T-helper 1 cell (primary cell): ENCODE measurements at places on chromosomes 12 and 14.

DNA sequence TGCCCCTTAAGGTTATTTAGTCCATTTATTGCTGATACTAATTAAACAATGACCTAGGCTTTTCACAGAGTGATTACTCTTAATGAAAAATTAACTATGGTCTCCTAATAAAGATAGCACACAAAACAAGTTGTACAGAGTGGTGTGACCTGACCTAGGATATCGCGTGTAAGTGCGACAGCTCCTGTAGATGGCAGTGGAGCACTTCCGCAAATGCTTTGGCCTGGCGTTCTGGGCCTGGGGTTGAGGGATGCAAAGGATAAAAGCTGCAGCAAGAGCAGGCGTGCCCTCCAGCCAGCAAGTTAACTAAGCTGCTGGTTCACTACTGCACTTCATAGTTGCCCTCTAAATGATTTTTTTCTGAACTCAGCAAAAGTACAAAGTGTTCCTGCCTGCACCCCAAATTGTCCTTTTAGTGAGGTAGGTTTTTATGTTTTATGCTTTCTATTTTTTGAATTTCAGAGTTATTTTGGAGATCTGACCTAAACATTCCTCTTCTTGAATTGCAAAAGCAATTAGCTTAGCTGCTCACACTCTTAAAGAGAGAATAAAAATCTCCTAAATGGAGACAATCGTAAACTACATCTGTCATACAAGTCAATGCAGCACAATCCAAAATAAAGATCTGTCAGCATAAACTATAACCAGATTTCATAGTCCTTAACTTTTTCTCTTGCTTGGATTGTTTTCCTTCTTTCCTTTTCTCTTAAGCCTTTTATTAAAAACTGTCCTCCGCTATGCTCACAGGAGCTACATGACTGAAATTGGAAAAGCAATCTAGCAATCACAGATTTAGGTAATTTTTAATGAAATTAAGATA lies 379.6 kb downstream of the LRIG3 start:
- no peak for DNase-seq

DNA sequence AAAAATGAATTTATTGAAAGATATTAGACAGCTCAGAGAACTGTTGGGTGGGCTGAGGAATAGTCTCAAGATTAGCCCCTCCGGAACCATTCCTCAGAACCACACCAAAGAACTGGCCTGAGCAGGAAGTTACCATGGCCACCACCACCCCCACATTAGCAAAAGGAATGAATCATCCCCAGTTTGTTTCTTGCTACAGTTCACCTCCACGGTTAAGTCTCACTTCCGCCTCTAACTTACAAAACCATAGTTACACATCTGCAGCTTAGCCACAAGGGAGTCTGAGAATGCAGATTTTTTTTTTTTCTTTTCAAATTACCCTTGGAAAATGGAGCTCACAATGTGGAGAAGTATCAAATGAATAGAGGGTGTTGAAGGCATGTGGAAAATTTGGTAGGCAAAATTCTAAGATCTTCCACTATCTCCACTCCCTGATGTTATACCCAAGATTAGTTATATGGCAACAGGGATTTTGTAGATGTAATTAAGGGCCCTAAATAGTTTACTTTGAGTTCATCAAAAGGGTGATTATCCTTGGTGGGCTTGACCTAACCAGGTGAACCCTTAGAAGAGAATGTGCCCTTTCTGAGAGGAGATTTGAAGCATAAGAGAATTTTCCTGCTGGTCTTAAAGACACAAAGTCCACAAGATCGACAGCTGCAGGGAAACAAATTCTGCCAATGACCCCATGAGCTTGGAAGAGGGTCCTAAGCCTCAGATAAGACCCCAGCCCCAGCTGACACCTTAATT lies 129.8 kb upstream of the KRR1 start:
- no peak for DNase-seq

- no peak for DNase-seq
Observed at GRCh38 chr12:101948365-101948764, 71.0 kb downstream of the DRAM1 start.

DNA sequence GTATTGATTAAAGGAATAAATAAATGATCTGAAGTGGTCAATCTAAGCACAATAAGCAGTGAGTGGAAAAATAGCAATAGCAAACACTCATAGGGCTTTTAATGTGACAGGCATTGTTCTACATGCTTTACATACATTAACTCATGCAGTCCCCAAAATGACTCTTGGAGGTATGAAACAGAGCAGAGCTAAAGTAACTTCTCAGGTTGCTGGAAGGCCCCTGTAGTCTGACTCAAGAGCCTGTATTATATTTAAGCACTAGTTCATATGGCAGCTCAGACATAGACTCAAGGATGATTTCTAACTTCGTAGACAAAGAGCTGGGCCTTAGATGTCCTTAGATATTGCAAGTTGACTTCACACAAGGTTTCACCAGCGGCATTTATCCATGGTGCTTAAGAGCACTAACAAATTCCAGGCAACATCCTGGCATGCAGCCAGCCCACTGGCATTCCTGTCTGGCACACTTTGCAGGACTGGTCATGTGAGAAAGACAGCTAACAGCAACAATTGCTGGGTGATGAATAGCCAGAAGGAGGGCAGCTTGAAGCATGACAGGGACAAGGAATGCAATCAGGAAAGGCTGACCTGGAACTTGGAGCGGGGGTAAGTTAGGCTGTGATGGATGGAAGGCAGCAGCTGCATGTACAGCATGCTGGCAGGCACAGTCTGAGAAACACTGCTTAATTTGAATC lies 22.9 kb upstream of the KTN1 start:
- no peak for DNase-seq

GRCh38 chr14:103402695-103403094 lies 17.5 kb downstream of the MARK3 start:
- no peak for DNase-seq

DNA sequence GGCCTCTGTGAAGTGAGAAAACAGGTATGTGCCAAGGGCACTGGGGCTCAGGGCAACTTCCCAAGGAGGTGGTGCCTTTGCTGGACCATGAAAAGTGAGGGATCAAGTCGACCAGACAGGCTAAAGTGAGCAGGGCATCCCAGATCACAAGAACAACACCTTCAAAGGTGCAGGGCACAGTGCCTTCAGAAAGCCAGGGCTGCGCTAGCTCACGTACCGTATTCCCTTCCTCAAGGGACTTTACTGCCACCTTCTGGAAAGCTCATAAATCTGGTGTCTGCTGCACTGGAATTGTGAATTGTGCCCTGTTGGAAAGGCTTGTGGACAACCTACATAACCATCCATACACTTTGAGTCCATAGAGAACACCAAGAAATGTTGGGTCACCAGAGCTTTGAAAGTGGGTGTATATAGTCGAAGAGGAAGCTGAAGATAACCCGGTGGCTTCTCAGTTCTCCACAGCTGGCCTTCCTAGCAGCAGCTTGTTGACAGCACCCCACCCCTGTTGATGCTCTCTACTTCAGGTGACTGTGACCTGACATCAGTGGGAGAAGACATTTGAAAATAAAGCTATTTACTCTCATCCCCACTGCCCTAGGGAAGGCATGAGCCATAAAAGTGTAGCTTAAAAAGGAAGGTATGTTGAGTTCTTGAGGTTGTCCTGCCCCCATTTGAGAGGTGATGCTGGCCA lies 24.5 kb downstream of the FIGNL2 start:
- no peak for DNase-seq

GRCh38 chr14:61408498-61408897 lies 87.1 kb downstream of the PRKCH start:
- no peak for DNase-seq

DNA sequence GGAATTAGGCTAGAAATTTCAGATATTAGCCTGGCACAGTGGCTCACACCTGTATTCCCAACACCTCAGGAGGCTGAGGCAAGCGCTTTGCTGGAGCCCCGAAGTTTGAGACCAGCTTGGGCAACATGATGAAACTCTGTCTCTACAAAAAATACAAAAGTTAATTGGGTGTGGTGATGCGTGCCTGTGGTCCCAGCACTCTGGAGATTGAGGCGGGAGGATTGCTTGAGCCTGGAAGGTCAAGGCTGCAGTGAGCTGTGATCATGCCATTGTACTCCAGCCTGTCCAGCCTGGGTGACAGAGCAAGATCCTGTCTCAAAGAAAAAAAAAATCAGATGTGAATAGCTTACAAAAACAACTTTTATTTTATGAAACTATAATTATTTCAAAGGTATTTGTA lies 15.1 kb downstream of the FRMD6 start:
- DNase-seq: no peak

DNA sequence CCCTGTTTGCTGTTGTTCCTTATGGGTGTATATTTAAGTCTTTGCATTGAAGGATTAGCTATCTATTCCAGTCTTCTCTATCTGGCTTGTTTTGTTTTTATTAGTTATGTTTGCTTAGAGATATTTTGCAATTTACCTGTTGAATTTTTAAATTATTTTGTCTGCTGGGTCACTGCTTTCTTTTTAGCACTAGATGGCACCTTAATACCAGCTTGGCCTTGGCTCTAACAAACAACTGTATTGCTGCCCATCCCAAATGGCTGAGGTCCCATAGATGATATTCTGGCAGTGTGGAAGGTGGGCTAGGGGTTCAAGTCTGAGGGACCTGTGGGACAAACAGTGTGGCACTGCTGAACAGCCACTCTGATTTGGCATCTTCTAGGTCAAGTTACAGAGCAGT lies 144.0 kb upstream of the FBXO33 start:
- no peak for DNase-seq

- DNase-seq: no peak
Observed at GRCh38 chr14:95190857-95191256, 33.5 kb upstream of the DICER1 start.

DNA sequence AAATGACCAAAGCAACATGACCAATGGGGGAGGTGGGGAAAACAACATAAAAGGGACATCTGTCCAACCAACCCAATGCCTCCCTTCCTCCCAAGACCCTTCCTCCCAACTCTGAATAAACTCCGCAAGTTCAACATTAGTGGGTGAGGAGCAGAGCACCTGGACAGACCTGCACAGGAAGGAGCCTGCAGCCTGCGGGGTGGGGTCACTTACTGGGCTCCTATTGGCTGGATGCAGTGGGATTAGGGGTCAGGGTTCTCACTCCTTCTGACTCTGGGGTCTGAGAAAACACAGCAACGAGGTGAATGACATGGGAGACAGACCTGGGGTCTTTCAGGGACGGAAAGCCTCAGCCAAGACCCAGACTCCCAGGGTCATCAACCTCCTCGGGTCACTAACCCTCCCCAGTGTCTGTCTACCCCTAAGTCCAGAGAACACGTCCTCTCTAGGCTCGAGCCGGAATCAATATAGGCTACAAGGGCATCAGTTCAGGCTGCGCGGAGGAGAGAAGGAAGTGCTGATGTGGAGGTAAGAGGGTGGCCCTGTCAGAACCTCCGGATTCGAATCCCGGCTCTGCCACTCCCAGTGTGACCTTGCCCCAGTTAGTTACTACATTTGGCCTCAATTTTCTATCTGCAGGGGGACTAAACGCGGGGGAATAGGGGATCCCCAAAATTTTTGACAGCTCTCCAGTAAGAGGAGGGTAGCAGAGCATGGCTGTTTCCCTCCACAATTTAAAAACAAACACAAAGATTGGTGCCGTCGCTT lies 860 bp downstream of the NDRG2 start:
- no peak for DNase-seq

GRCh38 chr14:100823413-100824080 lies 2.4 kb upstream of the MEG3 start:
- no peak for DNase-seq

GRCh38 chr12:66589095-66589494 lies 89.8 kb downstream of the GRIP1 start:
- DNase-seq: no peak

GRCh38 chr14:70706177-70706576 lies 64.5 kb downstream of the TTC9 start:
- no peak for DNase-seq

DNA sequence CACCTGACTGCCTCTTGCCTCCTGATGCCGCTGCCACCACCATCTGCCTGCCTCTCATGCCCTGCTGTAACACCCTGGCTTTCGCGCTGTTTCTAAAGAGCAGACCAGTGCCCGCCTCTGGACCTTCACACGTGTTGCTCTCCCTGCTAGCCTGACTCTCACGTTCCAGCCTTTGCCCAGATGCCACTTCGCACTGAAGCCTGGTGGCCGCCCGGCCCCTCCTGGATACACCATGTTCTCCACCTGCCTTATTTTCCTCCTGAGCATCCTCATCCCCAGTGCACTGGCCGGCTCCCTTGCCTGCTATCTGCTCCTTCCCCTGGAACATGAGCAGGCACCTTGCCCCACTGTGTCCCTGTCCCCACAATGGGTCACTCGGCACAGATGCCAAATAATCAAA lies 146.5 kb downstream of the PIWIL1 start:
- no peak for DNase-seq

- DNase-seq: no peak
Observed at GRCh38 chr12:124443931-124444712, 123.3 kb downstream of the NCOR2 start.

GRCh38 chr12:131855521-131856142 lies 27.4 kb downstream of the MMP17 start:
- DNase-seq: no peak

GRCh38 chr12:38279756-38280155 lies 36.8 kb upstream of the ALG10B start:
- DNase-seq: no peak

- DNase-seq: no peak
Observed at GRCh38 chr12:63931703-63932102, 87.2 kb downstream of the SRGAP1 start.

- DNase-seq: peak; percentile 94
Observed at GRCh38 chr14:65847075-65847847, 434.7 kb downstream of the FUT8 start.

DNA sequence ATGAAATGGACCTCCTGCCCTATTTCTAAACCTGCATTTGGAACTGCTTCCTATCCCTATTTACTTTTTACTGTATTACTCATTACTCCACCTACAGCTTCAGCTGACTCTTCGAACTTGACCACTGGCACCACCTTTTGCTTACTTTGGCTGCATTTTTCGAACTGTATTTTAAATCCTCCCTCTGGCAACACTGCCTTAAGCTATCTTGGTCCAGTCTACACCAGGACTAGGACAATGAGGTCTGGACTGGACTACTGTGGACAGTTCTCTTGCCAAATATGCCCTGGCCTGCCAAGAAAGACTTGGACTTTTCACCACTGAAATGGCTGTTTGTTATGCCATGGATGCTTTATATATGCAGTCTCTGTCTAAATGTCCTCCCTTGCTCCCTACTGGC lies 328.1 kb downstream of the BTG1 start:
- DNase-seq: no peak

- no peak for DNase-seq
Observed at GRCh38 chr14:60093606-60094005, 1.9 kb downstream of the PCNX4 start.

- DNase-seq: no peak
Observed at GRCh38 chr14:23396781-23397407, 11.2 kb downstream of the MYH6 start.
